AG04449 (cell line): ENCODE measurements at places on chromosomes 12 and 14.
A peak's percentile ranks its signal among the peaks of the same experiment; 100 is the strongest.

DNA sequence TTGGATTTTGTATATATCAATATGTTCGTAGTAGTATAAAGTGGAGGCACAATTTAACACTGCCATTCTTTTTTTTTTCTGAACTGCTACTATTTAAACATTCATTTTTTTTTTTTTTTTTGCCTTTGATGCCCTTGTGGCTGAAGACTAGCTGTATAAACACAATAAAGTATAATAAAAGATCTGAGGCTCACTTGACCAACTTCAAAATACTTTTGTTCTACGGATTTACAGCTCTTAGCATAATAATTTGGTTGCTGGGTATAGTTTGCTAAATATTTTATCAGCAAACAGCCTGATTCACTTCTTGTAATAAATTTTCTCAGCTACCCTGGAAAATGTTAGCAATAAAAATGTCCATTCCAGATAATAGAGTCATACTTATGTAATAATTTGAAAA, 128.3 kb downstream of the KCNC2 start:
- no peak for DNase-seq

DNA sequence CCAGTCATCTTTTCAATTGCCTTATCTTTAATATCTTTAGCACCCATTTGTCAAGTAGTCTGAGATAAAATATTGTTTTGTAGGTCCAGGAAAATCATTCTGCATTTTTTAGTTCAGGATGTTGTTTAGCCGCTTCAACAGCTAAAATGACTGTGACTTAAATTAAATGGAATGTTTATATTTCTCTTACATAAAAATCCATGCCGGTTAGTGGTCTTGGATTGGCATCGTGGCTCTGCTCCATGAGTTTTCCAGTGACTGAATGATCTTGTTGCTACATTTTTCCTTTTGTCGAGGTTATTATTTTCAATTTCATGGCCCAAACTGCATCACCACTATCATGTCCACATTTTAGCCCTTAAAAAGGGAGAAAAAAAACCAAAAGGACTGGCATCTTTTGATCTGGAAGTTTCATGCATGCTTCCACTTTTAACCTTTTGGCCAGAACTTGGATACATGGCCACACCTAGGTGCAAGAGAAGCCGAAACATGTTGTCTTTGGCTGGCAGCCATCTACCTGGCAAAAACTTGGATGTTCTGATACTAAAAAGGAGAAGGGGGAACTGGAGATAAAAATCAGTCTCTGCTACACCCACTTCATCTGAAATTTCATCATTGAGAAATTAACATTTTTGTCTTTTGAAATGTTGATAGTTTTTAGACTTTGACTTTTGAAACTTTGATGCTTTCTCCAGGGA, 142.4 kb downstream of the OTOGL start:
- DNase-seq, result peak; percentile 50

DNA sequence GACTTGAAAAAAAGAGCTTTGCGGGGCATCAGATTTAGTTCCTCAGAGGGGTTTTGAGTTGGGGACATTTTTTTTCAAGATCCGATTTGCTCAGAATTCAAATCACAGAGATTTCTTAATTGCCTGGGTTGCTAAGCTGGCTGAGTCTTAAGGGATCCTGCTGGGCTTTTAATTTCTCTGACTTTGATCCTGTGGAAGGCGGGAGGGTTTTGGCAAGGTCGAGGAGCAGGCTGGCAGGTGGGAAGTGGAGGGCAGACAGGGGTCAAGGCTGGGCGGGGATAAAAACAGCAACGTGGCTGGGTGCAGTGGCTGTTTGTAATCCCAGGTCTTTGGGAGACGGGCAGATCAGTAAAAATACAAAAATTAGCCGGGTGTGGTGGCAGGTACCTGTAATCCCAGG, 33.5 kb upstream of the CCDC63 start:
- DNase-seq, result no peak

GRCh38 chr14:102182936-102183619, 43.4 kb downstream of the WDR20 start:
- DNase-seq, result no peak

DNA sequence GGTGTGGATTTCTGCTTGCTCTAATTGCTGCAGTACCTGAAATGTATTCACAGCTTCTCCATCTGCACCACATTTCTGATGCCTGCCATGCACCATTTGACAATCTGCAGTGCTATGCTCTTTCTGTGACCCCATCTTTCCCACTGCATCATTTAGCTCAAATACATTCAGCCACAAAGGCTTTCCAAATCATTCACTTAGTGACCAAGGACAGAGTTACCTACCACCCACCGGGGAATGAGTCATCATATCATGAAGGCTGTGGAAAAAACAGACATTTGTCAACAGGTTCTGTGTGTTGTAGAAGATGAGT, 465.5 kb upstream of the ATP2B1 start:
- no peak for DNase-seq

DNA sequence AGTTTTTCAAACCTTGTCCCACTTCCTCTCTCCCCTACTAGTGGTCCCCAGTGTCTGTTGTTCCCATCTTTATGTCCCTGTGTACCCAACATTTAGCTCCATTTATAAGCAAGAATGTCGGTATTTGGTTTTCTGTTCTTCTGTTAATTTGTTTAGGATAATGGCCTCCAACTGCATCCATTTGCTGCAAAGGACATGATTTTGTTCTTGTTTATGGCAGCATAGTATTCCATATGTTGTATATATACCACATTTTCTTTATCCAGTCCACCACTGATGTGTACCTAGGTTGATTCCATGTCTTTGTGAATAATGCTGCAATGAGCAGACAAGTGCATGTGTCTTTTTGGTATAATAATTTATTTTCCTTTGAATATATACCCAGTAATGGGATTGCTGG, 52.2 kb downstream of the FAM186A start:
- no peak for DNase-seq

DNA sequence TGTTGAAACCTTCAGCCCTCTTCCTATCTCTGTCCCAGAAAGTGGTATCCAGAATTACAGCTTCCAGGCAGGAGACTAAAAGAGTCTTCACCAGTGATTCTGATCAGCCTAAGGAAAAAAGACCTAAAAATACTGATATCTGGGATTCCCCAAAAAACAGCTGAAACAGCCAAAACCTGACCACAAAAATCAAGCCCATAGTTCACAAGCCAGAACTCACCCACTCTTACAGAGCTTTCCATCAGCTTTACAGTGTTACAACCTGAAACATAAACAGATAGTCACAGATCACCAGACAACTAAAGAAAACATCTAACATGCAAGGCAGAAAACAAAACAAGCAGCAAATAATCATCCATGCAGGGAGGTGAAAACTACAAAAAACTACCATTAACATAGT, 26.0 kb upstream of the TSPAN8 start:
- no peak for DNase-seq

- DNase-seq, result no peak
Observed at GRCh38 chr12:70077441-70077840, 165.8 kb upstream of the CNOT2 start.

DNA sequence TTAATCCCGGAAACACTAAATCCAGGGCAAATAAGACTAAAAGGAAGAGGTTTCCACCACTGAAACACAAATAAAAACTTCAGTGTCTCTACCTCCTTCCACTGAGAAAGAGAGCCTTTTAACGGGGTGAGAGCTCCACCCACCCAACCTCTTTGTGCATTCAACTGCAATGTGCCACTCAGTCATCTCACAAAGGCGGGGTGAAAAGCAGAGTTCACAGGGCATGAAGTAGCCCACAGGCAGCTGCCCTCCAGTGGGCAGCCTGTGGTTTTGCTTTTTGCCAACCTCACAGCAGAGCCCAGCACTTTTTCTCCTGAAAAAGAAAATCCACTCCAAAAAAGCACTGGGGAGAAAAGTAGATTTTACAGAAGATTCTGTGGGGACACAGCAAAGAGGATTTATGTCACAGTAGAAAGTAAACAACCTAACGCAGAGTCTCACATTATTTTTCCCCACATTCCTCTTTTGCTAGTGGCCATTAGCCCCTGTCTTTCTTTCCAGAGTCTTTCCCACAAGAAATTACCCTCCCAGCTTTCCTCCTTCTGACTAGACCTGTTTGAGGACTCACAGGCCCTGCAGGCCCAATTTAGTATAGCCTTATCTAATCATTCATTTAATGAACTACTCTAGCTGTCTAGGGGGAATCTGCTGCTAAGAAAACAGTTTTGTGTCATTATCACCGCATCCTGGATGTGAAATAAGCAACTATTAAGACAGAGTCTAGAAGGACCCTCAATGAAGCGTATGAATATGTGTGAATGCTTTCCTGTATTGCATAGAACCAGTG, 753.8 kb upstream of the FOXG1 start:
- no peak for DNase-seq

DNA sequence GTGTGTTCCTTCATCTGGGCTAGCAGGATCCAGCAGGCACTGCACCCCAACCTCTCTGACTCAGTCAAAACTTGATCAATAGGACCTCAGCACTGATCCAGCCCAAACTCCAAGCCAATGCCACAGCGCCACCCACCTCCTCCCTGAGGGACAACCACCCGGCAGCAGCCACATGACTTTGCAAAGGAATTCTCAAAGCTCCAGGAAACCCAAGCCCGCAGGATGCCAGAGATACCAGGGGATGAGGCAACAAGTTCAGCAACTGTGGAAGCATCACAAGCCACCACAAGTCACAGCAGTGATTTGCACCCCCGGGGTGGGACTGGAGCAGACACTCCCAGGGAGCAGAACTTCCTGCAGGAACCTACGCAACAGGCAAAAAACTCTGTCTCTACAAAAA, 37.3 kb downstream of the ACTN1 start:
- peak; percentile 93 for DNase-seq

GRCh38 chr12:23099604-23100003, 474.6 kb downstream of the ETNK1 start:
- no peak for DNase-seq

- peak; percentile 72 for DNase-seq
Observed at GRCh38 chr12:62660756-62661155, 194.1 kb downstream of the MON2 start.

DNA sequence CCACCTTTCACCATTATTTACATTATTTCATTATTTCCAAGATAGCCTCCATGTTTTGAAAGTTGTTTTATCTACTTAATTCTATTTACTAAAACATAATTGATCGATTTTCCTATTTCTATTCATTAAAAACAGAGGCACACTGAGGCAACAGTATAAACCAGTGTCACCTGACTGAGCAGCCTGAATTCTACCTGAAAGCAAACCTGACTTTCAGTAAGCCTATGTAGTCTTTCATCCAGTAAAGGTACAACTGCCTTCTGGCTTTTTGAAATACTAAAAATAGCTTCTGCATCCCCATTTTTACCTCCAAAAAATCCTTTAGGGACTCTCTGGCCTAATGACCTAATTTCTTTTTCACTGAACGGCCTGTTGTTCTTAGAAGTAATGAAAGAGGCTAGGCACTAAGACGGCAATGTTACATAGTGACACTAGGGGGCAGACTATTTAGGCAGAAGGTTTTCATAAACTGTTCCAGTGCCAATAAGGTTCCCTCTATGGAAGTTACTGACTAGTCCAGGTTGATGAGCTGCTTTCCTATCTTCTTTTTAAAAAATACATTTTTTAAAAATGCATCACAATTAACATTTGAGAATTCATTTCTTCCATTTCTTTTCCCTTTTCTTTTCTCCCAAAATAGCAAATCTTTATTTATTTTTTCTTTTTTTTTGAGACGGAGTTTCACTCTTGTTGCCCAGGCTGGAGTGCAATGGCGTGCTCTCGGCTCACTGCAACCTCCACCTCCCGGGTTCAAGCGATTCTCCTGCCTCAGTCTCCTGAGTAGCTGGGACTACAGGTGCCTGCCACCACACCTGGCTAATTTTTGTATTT, 17.5 kb downstream of the ANAPC5 start:
- DNase-seq, result peak; percentile 36

DNA sequence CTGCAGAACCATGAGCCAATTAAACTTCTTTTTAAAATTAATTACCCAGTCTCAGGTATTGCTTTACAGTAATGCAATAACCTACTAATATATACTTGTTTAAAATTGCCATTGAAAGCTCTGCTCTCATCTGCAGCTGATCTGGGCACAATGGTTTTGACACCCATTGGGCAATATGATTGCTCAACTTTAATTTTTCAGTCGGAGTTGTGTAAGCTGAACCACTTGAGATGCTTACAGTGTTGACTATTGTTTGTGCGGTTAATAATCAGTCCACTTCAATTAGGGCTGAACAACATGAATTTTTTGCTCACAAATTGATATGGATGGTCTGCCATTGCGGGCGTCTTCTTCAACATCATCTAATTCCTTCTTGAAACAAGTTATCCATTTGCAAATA, 18.0 kb upstream of the OR4K5 start:
- no peak for DNase-seq

- no peak for DNase-seq
Observed at GRCh38 chr12:15714256-15714655, 74.9 kb downstream of the EPS8 start.

DNA sequence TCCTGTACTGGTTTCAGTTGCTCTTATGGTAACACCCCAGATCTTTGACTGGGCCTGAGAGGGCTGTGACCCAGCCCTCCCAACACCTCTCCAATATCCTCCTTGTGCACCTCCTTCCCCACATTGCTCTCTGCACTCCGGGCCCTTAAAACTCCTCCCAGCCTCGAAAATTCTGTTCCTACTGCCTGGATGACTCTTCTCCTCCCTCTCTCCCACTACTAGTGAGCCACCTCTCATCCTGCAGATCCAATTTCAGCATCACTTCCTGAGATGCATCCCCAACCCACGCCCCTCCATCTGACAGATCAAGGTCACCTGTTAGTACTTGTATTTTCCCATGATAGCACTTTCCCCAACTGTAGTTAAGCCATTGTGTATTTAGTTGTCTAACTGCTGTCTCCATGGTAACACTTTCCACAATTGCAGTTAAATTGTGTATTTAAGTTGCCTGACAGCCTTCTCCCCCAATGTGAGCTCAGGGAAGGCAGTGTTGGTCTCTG, 11.5 kb upstream of the NT5DC3 start:
- no peak for DNase-seq

- no peak for DNase-seq
Observed at GRCh38 chr12:130577351-130577750, 138.7 kb downstream of the RIMBP2 start.

- DNase-seq, result no peak
Observed at GRCh38 chr12:39390752-39391151, 52.2 kb downstream of the KIF21A start.

- DNase-seq, result no peak
Observed at GRCh38 chr12:62805517-62805916, 129.4 kb downstream of the PPM1H start.

GRCh38 chr14:77141214-77142004, at the start of gene ZDHHC22:
Gene ZDHHC22 (minus strand): TSS chr14:77141791. CDS start chr14:77139738, 2,053 bp downstream.
- DNase-seq, result no peak

GRCh38 chr12:90355711-90356355, 599.1 kb downstream of the CCER1 start:
- DNase-seq, result no peak

GRCh38 chr12:108600702-108601007, 2.8 kb upstream of the TMEM119 start:
- DNase-seq, result no peak
